ENCODE measurements at places on chromosomes 3 and 15.

- no peak for DNase-seq
Observed at GRCh38 chr3:43073836-43074220, 32.1 kb downstream of the POMGNT2 start.

DNA sequence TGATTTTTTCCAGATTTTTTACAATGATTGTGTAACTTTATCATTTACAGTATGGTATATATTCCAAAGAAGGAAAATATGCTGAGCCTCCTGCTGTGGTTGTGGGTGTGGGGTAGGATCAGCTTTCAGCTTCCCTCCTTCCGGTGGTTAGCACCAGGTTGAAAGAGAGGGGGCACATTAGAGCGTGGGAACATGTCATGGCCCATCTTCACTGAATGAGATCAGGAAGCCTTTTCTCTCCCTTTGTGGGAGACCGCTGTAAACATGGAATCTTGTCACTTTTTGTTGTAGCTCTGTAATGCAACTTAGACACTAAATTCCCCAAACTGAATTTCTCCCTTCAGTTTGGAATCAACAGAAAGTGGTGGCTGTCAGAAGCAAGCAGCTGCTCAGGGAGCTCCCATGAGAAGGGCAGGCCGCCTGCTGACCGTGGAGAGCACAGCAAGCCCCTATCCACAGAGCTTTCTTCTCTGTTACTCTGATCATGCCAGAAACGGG is 86.7 kb upstream of the LIMD1 start:
- DNase-seq: peak; percentile 33

- no peak for DNase-seq
Observed at GRCh38 chr15:25236143-25236860, 202.5 kb downstream of the UBE3A start.

DNA sequence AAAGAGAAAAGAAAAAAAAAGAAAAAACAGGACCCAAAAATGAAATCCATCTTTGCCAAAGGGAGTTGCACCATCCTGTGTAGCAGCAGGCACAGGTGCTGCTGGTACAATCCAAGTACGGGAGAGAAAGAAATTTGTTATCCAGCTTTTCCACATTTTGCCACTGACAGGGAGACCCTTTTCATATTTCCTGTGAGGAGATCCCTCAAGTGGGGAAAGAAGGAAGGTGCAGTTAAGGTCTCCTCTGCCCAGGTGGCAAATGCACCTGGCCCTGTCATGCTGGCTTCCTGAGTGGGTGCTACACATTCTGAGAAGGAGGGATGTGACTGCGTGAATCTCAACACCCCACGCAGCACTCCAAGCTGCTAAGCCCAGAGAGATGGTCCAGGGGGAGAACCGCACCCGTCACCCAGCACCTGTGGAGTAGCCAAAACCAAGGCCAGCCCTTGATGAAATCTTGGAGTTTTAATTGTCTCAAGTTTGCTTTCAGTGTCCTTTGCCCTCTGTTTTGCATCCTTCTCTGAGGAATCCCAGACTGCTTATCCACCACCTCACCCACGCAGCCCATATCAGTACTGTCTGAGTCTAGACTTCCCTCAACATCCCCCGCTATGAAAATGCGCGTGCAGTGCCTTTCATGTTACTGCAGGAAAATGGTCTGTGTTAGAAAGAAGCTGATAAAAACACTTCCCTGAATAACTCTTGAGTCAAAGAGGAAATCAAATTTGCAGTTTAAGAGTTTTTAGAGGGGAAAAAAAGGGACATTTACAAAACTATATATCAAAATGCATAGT is 141.9 kb upstream of the THBS1 start:
- no peak for DNase-seq

DNA sequence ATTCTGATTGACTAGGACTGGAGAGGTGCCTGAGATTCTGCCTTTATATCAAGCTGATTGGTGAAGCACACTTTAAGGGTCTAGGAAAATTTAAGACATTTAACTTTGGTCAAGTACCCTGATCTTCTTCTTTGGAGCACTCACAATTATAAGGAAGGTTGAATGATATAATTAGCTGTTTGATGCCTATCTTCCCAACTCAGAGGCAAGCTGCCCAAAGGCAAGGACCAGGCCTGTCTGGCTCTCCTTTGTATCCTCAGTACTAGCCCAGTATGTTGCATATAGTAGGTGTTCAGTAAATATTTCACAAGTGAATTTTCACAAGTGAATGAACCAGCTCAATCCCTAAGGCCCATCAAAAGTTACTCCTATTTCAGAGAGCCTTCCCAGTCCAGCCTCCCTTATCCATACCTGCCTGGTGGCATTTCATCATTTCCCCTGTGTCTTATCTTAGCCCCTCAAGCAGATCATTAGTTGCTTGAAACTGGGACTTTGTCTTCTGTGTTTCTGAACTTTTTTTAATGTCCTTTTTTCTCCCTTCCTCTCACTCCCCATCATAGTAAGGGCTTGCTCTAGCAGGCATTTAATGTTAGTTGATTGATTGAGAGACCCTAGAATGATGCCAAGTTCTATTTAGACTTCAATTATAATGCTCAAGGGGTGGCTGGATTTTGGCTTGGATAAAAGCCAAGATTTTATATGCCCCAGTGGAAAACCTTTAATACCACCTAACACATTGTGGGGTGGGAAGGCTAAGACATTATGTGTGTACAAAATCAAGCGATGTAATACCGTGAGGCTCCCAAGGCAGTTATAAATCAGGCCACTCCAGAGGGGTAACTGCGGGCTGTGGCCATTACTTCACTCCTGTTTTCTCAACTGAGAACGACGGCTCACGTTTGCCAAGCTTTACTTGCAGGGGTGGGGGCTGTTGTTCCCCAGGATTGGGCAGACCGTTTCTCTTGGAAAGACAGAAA is 43.2 kb upstream of the BOC start:
- DNase-seq: peak; percentile 75

DNA sequence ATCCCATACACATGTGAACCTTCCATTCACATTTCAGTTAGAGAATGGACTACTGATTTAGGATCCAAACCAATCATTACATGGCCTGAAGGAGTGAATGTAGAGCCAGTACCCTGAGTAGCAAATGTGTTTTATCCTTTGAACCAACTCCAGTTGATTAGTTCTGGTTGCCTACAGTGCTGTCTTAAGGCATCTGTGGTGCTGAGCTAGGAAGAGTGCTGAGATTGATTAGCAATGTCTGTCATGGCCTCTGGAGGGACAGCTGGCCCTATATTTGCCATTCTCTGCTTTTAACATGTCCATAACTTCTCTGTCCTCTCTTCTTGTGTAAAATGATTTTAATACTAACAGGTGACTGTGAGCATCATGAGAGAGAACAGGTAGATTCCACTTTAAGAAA is 11.1 kb downstream of the LRTM1 start:
- no peak for DNase-seq

- no peak for DNase-seq
Observed at GRCh38 chr3:42670051-42670576, 15.2 kb upstream of the KLHL40 start.

GRCh38 chr3:168517249-168518071 is 421.7 kb upstream of the GOLIM4 start:
- no peak for DNase-seq

- no peak for DNase-seq
Observed at GRCh38 chr3:97481416-97481815, 283.1 kb upstream of the ARL6 start.

GRCh38 chr3:143222981-143223380 is 103.4 kb downstream of the CHST2 start:
- DNase-seq: no peak
